Right lung (tissue), 10 donors: ENCODE measurements at places on chromosomes 2 and 18. TPM values are rescaled to one million over a fixed set of nuclear protein-coding genes. Genes with fewer than 3 reads are reported as not detected.

DNA sequence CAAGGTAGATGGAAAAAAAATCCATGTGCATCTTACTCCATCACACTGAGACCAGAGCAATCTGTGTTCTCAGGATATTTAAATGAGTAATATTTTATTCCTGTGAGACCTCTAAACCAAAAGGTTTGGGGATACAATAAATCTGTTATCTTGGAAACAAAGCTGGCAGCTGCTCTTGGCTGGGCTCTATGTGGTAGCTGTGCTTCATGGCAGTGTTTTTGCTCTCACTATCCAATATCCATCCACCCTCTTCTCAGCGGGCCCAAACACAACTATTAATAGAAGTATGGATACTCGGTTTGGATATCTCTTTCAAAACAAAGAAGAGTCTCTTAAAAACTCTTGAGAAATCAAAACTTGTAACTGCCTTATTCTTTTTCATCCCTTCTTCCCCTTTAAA is 244.9 kb upstream of the RAB12 start:
- DNase-seq = no peak

Gene DAW1
- polyA plus RNA-seq = 2.6 TPM

- DNase-seq = no peak
Observed at GRCh38 chr2:8833853-8834252, 3.6 kb downstream of the KIDINS220 start.

GRCh38 chr18:42261731-42262130 is 306.7 kb downstream of the PIK3C3 start:
- no peak for DNase-seq

DNA sequence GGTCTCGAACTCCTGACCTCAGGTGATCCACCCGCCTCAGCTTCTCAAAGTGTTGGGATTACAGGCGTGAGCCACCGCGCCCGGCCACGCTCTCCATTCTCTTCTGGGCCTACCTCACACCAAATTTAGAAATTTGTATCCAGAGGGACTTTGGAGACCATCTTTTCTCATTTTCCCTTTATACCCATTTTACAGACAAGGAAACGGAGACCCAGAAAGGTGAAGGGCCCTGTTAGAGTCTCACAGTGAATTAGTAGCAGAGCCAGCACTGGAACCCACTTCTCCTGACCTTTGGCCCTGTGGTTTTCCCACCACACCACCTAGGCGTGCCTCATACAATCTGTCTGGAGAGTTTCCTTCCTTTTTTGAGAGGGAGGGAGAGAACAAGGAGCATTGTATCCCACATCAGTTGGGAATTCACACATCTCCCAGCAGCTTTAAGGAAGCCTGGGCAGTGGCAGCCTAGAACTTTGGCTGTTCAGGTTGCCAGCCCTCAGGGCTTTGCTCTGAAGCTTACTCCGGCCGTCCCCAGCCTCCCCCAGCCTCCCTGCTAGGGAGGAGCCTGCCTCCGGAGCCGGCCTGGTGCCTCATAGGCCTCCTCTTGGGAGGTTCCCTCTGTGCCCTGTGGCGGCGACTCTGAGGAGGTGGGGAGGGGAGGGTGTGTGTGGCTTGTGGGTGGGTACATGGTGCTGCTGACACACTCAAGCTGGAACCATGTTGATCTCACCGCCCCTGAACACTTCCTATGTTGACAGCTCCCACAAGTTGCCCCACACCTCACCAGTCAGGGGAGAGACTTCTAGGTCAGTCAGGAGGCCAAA is 13.8 kb downstream of the FOSL2 start:
- DNase-seq = no peak
